ENCODE measurements at places on chromosomes 2 and 18.

- no peak for DNase-seq
Observed at GRCh38 chr2:99640635-99641151, 150.9 kb upstream of the REV1 start.

GRCh38 chr2:17719562-17720371 is 33.8 kb downstream of the SMC6 start:
- peak; percentile 13 for DNase-seq

DNA sequence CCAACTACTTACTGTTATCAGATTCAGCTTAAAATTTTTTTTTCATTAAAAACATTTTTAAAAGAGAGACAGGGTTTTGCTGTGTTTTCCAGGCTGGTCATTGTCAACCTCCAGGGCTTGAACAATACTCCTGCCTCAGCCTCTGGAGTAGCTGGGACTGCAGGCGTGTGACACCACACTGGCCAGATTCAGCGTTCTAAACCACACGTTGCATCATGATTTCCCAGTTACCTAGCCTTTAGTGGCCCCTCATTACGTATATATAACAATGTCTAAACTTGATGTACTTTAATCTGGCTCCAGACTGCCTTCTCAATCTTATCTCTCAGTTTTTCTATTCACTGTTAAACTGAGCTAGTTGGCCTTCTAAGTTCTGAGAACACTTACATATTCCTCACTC is 89.6 kb downstream of the COMMD1 start:
- no peak for DNase-seq

DNA sequence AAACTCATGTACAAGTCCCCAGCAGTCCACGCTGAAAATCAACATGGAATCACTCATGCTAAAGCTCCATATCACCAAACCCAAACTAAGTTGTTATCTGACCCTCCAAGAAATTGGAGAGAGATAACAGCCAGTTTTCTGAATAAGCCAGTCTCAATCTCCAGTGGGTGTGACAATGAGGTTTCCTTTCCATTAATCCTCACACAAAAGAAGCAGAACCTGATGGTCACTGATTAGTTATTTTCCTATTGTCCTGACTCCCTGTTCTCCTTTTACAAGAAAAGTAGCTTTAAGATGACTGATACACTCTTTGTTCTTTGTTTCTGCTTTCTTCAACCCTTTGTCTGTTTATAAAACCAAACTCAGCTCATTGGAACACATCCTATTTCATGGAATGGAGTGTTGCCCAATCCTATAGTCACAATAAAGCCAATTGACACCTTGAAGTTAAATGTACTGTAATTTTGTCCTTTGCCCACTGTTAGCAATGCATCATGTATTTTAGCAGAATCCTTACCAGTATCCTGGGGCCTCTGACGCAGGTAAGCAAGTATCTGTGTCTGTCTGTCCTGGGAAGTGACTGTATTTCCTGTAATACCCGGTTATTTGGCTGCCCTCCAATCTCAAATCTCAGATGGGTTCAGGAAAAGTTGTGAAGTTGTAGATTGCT is 30.6 kb upstream of the SH3RF3 start:
- DNase-seq: no peak

DNA sequence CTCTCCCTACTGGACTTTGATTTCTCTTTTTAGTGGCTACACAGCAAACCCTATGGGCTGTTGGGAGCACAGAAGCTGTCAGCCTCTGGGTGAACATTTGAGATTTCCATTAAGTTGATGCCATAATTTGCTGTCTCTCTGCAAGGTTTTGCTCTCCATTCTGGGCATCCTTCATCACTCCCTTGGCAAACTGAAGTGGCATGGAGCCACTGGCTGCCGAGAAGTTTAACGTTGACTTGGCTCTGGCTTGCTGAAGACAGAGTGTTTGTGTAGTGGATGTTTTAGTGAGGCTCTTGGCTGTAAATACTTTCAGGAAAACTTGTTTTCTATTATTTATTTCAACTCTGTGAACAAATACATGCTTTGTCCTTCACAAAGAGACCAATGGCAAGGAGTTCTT is 91.5 kb downstream of the ALK start:
- no peak for DNase-seq

DNA sequence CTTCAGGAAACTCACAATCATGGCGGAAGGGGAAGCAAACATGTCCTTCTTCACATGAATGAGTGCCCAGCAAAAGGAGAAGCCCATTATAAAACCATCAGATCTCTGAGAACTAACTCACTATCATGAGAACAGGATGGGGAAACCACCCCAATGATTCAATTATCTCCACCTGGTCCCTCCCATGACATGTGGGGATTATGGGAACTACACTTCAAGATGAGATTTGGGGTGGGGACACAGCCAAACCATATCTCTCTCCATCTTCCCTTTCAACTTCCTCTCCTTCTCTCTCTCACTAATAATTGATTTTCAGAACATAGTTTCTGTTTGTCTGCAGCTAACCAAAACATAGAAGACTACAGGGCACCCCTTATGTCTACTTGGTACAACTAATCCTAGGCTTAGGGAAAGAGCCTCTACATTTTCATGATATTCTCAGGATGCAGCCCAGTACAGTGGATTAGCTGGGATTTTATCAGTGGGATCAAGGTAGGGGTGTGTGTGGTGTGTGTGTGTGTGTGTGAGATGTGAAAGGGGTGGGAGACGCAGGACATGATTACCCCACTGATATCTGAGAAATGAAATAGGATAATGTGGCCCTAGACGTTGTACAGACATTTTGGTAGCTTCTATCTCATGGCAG is 2.8 kb upstream of the ATF2 start:
- no peak for DNase-seq

- peak; percentile 27 for DNase-seq
Observed at GRCh38 chr2:124027182-124027581, 2.1 kb downstream of the CNTNAP5 start.

DNA sequence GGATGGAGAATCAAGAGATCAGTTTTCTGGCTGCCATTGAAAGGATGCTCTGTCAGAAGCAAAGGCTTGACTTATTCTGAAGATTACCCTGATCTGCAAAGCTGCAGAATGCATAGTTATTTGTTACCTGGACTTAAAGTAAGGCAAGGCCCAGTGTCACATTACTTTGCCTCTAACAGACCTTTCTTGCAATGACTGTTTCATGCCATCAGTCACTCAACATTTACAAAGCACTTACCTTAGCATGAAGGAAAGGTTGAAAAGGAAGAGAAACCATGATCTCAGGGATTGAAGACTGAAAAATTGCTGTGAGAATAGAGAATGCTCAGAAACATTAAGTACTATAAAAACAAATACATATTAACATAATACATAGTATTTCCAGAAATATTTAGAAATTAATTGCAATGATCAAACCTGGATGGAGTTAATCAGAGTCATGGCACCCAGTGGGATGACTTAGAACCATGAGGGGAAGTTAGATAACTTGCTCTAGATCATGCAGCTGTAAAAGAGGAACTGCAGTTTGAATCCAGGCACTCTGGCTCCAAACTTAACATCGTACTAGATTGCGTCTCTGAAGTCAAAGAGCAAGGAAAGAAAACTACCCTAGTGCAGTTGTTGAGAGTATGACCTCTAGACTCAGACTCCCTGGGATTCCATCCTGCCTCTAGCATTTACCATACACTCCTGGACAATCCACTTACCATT is 26.5 kb upstream of the FAM117B start:
- DNase-seq: no peak

DNA sequence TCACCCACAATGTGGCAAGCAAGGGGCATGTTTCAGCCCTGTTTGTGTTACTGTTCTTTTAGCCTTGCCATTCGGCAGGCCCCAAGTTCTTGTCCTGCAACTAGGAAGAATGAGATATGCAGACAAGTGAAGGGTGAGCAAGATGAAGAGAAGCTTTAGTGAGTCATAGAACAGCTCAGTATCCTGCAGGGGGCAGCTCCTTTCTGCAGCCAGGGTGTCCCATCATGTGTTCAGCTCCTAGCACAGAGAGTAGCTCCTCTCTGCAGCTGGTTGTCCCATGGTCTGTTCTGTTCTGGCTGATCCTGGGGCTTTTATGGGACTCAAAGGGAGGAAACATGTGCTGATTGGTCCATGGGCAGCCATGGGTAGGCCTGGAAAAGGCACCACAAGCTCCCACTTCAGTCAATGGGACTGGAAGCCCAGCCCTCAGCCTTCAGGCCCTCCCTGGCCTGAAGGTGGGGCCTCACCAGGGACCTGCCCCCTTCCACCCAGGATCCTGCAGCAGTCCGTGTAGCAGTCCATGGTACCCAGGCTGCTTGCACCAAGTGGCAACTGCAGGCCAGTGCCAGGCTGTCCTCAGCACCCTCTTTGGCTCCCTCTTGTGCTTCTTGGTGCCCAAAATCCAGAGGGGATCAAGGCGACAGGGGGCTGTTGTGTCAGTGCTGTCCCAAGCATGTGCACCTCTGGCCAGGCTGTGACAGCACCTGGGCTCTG is 326.4 kb downstream of the NR4A2 start:
- DNase-seq: no peak

DNA sequence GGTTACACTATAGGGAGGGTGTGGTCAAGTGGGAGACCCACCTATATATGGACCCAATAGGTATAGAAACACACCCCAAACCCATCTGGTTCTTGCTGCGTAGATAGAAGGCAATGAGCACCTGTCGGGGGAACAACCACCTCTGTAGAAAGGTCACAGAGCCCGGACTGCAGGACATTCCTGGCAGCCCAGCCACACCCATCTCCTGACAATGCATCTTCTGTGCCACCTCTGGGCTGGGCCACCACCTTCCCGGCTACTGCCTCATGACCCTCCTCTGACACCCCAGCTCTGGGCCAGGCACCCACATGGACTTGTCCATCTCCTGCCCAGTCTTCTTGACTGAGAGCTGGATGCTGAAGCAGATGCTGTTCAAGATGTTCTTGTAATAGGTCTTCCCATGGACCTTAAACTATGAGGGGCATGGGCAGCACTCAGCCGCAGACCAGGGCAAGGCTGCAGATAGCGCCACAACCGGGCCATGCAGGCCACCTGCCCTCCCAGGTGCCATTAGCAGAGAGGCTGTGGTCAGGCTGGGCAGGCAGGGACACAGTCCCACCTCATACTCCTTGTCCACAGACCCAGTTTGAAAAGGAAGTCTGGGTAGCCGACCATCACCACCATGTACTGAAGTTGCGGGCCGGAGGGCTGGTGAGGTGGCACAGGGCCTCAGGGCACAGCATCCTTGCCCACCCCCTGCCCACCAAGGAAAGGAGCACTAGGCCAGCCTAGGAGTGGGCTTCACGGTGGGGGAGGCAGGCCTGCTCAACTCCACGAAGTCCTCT is 9.3 kb downstream of the ALPG start:
- DNase-seq: no peak

GRCh38 chr2:218405086-218405745 is 5.5 kb downstream of the CTDSP1 start:
- no peak for DNase-seq

DNA sequence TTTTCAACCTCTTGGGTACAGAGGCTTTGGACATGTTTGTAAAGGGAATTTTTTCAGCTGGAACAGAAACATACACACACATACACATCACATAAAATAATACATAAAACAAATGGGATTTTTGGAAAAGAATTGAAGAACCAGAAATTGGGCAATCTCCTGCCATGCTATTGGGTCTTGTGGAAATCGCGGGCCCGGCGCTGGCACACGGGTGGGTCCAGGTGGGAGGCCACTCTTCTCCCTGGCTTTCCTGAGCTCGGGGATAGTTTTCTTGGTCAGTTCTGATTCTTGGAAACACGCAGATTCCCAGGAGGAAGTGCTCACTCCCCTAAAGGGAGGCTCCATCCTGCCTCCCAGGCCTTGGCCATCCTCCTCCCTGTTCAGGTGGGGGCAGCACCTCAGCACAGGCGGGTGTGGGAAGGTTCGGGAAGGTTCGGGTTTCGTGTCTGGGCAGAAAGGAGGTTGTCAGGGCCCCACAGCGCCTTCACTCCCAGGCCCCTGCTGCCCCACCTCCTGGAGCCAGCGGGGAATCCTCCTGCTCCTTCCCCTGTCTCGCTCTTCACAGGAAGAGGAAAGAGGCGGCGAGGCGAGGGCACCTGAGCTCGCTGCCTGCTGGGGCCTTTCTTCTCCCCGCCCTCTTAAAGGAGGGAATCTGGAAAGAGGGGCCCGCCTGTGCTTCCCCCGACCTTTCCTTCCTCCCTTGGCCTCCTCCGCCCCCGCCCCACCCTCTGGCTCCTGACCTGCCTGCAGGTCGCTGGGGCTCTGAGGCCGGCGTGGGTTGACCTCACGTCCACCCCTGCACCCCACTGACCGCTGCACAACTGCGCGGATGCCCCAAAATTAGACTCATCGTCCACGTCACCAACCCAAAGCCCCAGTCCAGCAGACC is 97.8 kb upstream of the PXDN start:
- no peak for DNase-seq

DNA sequence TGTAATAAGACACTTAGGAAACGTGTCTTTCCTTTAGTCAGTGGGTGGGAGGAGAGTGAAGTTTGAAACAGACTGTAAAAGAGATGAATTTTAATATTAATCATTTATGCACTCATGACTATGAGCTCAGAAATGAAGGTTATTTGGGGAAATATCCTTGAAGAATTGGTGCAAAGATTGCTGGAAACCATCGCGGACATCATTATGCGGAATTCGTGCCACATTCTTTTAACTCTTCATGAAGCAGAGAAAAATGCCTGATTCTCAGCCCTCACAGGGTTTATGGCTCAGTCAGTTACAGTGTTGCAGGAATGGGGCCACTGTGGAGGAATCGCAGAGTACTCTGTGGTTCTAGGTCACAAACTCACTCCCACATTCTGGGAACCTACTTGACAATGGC is 109.7 kb downstream of the RGPD3 start:
- DNase-seq: no peak

GRCh38 chr18:79406708-79407107 is 11.0 kb downstream of the NFATC1 start:
- no peak for DNase-seq

DNA sequence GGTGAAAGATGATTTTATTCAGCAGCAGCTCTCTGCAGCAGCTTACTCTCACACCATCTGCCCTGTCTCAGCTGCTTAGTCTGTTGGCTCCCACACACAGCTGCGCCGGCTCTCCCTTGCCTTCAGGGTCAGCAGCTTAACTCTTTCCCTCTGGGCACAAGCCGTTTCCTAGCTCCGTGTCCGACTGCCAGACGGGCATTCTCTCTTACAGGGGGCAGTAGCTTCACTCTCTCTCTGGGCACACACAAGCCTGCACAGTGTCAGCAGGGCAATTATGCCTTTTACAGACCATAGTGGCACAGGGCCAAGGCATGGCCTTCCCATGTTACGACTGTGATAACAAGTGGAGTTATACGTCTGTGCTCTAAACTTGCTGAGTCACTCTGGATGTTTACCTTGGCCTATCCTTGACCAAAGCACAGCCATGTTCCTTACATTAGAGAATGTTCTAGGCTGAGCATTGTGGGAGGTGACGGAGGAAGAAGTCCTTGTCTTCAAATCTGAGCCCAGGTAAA is 31.7 kb downstream of the PCARE start:
- DNase-seq: no peak

- no peak for DNase-seq
Observed at GRCh38 chr18:35533916-35534405, 36.2 kb upstream of the INO80C start.

GRCh38 chr2:223431479-223431878 is 170.7 kb downstream of the SCG2 start:
- DNase-seq: no peak

DNA sequence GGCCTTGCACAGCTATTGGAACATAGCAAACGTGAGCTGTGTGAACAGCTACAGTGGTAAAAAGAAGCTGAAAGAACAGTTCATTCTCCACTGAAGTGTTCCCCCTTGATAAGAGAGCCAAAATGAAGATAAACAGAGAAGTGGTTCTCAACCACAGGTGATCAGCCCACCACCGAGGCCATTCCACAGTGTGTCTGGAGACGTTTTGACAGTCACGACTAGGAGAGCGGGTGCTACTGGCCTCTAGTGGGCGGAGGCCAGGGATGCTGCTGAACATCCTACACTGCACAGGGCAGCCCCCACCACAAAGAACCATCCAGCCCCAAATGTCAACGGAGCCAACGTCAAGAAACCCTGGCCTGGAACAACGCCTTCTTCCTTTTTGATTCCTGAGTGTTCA is 38.4 kb downstream of the ADCY3 start:
- no peak for DNase-seq

Data from GM19239 (cell line).